ENCODE measurements at places on chromosomes 2 and 18.

- no peak for DNase-seq
Measured at GRCh38 chr2:101048756-101049155, 46.7 kb downstream of the RPL31 start.

- DNase-seq: no peak
Measured at GRCh38 chr2:158095912-158096311, 5.8 kb upstream of the UPP2 start.

DNA sequence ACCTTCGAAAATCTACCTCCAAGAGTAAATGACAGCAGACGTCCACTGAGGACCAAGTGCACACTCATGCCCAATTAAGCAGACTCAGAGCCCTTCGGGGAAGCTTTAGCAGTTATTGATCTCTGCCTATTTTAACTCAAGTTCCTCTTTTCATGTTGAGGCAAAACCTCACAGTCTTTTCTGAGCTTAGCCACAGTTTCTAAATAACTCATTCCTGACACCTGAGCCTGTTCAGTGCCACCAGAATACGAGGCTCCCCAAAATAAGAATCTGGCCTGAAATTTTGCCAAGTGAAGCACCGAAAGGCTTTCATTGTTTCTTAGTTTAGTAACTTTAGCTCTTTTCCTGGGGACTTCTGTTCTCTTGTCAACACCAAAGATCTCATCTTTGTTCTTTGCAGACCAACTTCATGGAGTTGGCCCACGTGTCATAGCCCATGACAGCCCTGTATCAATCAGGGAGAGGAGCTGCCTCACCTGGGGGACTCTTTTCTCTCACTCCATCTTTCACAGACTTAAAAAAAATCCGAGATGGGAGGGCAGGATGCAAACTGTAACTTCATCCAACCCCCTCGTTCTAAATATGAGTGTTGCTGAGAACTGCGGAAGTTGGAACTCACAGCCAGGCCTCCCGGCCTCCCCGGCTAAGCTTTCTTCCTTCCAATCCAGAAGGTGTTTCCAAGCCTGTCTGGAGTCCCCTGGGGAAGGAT is 22.2 kb downstream of the INPP5D start:
- no peak for DNase-seq

- DNase-seq: no peak
Measured at GRCh38 chr2:43387092-43388062, 161.0 kb upstream of the ZFP36L2 start.

- peak; percentile 76 for DNase-seq
Measured at GRCh38 chr2:70964596-70965386, 13.6 kb upstream of the ANKRD53 start.

GRCh38 chr2:49988276-49988675 is 834.0 kb upstream of the FSHR start:
- no peak for DNase-seq

DNA sequence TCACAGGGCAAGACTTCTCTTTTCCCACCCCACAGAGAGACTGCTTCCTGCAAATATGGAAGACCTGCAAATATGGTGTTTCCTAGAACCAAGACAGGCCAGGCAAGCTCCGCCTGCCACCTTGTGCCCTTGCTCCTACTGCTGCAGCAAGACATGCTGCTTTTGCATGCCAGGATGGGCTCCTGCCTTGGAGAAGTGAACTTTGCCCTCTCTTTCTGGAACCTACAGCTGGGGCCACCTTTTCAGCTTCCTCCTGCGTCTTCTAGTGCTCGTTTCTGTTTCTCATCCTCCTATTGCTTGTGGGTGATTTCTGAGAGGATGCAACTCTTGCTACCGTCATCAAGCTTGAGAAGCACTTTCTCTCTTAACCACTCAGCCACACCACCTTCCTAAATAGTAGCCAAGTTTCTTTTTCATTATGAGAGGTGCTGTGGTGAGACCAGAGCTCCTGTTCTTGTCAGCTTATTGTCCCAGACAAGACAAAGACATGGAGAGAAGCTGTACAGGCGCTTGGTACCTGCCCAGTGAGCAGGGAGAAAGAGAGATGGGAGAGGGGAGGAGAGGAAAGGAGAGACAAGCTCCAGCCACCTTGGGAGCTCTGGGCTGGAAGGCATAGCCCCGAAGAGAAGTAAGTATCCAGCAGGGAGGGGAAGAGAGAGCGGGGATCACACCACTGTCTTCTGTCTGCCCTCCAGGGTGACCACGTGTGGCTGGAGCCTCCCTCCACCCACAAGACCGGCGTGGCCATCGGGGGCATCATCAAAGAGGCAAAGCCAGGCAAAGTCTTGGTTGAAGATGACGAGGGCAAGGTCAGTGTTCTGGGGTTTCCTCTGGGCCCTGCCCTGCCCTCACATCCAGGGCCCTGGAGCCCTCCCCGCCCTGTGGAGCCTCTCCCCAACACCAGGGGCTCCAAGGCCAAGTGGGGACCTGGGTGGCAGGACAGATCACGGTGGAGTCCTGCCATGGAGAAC is 28.3 kb downstream of the MYO7B start:
- no peak for DNase-seq

GRCh38 chr18:63697097-63697660 is 5.6 kb upstream of the SERPINB11 start:
- DNase-seq: no peak

DNA sequence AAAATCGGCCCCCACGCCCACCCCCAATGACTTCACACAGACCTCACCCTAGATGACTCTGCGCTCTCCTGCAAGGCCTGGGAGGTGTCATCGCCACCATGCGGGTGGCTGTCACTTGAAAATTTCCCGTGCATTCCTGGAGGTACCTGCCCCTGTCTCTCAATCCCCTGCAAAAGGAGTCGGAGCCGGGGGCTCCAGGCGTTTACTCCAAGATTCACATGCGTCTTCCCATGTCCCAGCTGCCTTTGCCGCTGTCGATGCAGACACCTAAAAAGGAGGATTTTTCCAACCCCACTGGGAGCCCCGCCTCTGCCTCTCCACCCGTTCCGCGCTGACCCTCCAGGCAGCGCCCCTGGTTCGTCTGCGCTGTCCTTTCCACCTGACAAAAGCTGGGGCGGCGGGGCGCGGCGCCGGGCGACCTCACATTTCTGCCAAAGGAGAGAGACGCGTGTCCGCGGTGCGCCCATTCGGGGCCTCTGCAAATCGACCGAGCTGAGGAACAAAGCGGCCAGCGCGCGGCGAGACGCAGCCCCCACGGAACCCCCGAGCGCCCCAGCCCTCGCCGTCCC is 667 bp downstream of the REEP1 start:
- peak; percentile 11 for DNase-seq

DNA sequence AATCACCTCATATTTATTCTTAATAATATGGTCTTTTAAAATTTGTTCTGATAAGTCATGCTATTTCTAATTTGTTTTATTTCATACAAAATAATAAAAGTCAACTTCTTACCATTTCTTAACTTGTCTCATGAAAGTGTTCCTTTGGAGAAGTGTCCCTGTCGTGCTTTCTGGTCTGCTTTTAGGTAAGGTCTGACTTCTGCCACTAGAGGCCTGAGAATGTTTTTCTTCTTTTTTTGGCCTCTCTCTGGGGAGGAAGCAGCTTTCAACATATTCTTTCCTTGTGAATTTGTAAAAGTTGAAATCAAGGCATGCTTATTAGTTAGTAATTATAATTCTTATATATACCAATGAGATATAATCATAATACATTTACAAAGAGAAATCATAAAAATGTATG is 39.4 kb downstream of the MAP2 start:
- no peak for DNase-seq

- DNase-seq: no peak
Measured at GRCh38 chr2:65781756-65782155, 349.4 kb upstream of the SPRED2 start.

DNA sequence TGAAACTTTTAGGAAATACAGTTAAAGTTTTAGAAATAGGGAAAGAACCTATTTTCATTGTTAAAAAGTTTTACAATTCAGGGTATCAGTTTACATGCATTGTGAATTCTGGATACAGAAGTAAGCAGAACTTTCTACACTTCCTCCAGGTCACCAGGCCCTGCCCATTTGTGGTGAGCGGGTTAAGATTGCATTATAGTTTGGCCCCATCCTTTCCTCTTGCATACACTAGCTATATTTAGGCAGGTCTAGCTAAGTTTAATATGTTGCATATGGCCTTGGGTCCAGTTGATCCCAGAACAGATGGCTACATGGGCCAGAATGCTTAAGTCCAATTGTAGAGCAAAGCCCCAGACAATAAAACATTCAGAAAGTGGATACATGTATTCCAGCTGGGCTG is 4.8 kb downstream of the VWA3B start:
- no peak for DNase-seq

DNA sequence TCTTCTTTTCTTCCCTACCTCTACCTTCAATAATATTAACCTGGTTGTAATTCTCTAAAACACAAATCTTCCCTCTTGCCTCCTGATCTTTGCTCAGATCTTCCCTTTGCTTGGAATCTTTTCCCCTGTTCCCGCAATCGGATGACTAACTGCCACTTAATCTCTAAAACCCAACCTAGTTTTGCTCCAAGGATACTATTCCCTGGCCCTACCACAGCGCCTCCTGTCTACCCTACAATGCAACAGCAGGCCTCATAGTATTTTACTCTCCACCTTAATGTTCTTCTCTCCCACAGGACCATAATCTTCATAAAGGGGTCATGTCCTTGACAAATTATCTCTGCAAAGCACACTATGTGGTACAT is 246.8 kb upstream of the TNP1 start:
- no peak for DNase-seq

DNA sequence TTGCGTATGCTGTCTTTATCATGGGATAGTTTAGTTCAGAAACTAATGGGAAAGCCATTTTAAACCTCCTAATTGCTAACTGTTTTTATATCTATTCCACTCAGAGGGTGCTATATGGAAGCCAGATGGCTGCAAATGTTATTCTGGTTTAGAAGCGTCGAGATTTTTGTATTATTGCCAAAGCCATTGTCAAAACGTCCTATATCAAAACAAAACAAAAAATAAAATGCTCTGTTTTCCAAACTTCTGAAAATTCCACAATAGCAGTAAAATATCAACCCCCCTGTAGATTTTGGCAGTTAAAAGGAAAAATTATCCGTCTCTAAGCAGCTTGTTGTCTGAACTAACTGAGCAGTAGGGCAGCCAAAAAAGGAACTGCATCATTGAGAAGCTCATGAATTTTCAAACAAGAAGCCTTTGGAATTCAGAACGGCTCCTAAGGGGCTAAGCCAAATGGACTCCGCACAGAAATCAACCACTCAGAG is 195.4 kb upstream of the CWC22 start:
- no peak for DNase-seq

DNA sequence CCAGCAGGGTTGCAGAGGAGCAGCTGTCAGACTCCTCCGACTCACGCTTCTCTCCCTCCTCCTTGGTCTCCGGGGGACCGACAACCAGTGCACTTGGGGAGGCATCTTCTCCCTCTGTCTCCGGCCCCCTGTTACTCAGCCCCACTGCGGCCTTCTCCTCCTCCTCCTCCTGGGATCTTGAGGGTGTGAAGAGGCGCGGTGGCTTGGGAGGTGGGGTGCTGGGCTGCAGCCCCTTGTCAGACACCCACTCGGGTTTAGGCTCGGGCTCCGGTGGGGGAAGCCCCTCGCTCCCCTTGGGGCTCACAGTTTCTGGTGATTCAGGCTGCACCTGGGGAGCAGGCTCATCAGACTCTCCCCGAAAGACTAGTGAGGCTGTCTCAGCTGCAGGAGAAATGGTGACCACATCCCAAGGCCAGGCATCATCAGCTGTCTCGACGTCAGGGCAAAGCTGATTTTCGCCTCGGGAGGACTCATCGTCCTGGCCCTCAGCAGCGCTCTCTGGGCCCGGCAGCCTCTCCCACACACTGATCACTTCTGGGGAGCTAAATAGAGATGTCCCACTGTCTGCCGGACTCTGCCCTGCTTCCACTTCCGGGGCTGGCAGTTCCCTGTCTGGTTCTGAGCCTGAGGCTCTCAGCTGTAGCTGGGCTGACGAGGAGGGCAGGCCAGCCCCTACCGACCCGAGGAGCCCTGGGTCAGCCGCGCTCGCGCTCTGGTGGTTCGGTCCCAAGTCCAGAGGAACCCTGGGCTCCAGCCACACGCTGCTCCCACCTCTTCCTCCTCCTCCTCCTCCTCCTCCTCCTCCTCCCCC is 9.0 kb upstream of the SFXN5 start:
- DNase-seq: no peak

GRCh38 chr2:6788614-6789013 is 77.1 kb downstream of the CMPK2 start:
- DNase-seq: no peak

- DNase-seq: no peak
Measured at GRCh38 chr2:16271231-16271896, 331.0 kb downstream of the MYCN start.

- no peak for DNase-seq
Measured at GRCh38 chr2:62603154-62603712, 97.2 kb upstream of the TMEM17 start.

DNA sequence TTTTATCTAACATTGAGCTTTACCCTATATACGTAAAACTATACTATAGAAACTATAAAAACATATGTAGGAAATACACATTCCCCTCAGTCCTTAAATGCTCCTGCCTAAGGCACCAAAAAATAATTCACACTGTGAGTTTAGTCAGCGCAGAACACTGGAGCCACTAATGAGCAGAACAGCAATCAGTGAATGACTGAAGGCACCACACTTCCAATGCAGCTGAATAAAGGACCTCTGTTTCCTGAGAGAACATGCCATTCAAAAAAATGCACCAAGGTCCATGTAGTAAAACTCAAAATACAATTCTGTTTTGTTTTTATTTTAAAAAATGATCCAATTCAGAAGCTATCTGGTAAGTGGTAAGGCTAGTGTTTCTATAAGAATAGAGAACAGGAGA is 1280.6 kb upstream of the NRXN1 start:
- no peak for DNase-seq

GRCh38 chr18:25518716-25519053 is 166.7 kb upstream of the ZNF521 start:
- DNase-seq: no peak

DNA sequence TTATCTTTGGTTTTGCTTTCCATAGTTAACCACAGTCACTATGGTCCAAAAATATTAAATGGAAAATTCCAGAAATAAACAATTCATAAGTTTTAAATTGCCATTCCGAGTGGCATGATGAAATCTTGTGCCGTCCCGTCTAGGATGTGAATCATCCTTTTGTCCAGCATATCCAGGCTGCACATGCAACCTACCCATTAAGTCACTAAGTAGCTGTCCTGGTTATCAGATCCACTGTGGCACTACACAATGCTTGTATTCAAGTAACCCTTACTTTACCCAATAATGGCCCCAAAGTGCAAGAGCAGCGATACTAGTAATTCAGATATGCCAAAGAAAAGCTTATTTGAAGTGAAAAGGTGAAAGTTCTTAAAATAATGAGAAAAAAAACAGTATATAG is 10.7 kb downstream of the USP34 start:
- DNase-seq: no peak

DNA sequence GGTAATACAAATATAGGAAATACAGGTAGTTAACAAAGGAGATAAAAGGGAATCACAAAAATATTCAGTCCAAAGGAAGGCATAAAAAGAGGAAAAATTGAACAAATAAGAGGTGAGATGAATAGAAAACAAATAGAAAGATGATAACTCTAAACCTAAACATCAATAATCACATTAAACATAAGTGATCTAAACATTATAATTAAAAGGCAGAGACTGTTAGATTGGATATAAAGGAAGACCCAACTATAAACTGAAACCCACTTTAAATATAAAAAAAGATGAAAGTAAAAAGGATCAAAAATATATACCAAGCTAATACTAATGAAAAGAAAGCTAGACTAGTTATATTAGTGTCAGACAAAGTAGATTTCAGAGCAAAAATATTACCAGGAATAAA is 152.3 kb downstream of the ZBTB7C start:
- no peak for DNase-seq
